H1 (cell line): ENCODE measurements at places on chromosomes 3 and 15.

GRCh38 chr15:39357480-39358268 is 223.2 kb upstream of the THBS1 start:
- H3K4me1 ChIP-seq, result no peaks in the 10 kb centered on the region
- H3K4me3 ChIP-seq, result no peak overlapping the region
- DNase-seq, result no peak
- H3K27me3 ChIP-seq, result no peaks in the 10 kb centered on the region
- no peak overlapping the region for H3K27ac ChIP-seq
- no peaks in the 10 kb centered on the region for H3K36me3 ChIP-seq

GRCh38 chr3:10338591-10339353 is 17.9 kb upstream of the SEC13 start:
- no peaks in the 10 kb centered on the region for H3K27me3 ChIP-seq
- H3K4me1 ChIP-seq, result no peaks in the 10 kb centered on the region
- no peaks in the 10 kb centered on the region for H3K36me3 ChIP-seq
- no peak overlapping the region for H3K27ac ChIP-seq
- H3K4me3 ChIP-seq, result no peak overlapping the region
- DNase-seq, result no peak

- no peak for DNase-seq
- H3K27me3 ChIP-seq, result no peaks in the 10 kb centered on the region
- 0 out of 2 replicates have a peak overlapping the region, but pooled peaks have one; percentile 4 for H3K4me3 ChIP-seq
- no peak overlapping the region for H3K27ac ChIP-seq
- H3K36me3 ChIP-seq, result no peaks in the 10 kb centered on the region; the same call in none of the 2 replicates
Observed at GRCh38 chr3:77475507-77475906, 435.6 kb downstream of the ROBO2 start.

- H3K27me3 ChIP-seq, result no peaks in the 10 kb centered on the region
- H3K27ac ChIP-seq, result no peak overlapping the region
- no peaks in the 10 kb centered on the region for H3K36me3 ChIP-seq
- DNase-seq, result no peak
- H3K4me3 ChIP-seq, result no peak overlapping the region
- H3K4me1 ChIP-seq, result no peaks in the 10 kb centered on the region
Observed at GRCh38 chr15:87032295-87032694, 952.6 kb downstream of the AGBL1 start.

- no peak for DNase-seq
- peaks cover 2% of the 10 kb centered on the region; the same call in 1 of the 2 replicates for H3K4me1 ChIP-seq
- no peaks in the 10 kb centered on the region for H3K36me3 ChIP-seq
- no peak overlapping the region for H3K27ac ChIP-seq
Observed at GRCh38 chr3:25863416-25863959, 73.6 kb downstream of the OXSM start.

DNA sequence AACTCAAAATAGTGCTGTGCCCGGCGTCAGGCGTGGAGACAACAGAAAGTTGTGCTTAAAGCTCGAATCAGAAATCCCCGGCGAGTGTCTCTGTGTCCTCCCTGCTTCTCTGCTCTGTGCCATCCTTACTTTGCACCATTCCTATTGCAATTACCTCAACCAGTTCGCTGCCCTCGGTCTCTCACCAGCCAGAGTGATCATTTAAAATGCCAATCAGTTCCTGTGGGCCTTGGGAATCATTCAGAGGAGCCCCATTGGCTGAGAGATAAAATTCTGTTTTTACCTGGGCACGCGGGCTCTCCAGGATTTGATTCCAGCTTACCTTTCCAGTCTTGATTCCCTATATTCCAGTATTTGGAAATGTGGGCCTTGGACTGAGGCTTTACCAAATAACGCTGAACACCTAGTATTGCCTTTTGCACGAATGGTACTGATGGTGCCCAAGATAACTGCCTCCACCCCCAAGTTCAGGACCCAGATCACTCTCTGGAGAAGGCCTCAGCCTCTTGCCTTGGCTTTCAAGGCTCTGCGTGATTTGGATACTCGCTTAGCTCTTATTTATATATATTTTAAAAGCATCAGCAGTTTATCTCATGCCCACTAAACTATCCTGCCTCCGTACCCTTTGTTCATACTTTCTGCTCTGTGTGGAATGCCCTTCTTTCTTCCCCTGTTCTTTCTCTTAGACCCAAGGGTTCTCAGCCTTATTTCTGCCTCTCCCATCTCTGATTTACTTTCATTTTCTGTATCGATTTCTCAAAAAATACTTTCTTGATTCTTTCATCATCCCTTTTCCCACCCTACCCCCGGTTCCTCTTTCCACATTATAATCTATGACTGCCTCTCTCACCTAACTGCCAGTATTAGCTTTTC is 863 bp downstream of the PSMA4 start:
- no peaks in the 10 kb centered on the region for H3K27me3 ChIP-seq
- H3K4me1 ChIP-seq, result peaks cover 2% of the 10 kb centered on the region; the same call in 1 of the 2 replicates

GRCh38 chr15:48020166-48020565 is 100.6 kb upstream of the SLC24A5 start:
- no peaks in the 10 kb centered on the region for H3K36me3 ChIP-seq
- H3K27ac ChIP-seq, result no peak overlapping the region
- DNase-seq, result no peak
- no peaks in the 10 kb centered on the region for H3K4me1 ChIP-seq

DNA sequence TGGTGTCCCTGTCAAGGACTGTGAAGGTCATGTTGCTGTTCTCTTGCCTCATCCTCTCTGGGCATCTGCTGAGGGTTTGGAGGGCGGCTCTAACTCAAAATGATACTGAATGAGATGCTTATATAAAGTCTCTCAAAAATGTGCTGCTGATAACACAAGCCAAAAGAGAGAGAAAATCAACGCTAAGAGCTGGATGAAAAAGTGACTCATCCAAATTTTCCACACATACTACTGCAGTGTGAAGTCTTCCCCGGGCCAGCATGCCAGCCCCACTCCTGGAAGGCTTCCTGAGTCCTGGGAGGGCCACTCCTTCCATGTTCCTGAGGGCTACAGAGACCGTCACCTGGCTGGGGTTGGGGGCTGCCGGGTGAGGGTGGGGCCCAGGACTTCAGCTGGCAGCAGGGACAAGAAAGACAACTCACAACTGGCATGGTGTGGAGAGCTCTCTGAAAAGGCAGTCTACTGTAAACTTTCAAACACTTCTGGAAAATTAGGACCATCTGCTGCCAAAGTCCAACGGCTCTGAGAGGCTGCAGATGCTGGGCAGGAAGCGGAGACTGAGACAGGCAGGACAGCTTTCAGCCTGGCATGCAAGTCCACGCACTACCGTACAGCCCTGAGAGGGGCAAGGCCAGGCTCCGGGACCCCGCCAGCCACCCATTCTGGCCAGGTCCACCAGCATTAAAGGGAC is 200.3 kb downstream of the ADAMTS17 start:
- no peaks in the 10 kb centered on the region for H3K4me1 ChIP-seq
- no peaks in the 10 kb centered on the region for H3K27me3 ChIP-seq
- no peaks in the 10 kb centered on the region for H3K36me3 ChIP-seq
- H3K4me3 ChIP-seq, result no peak overlapping the region
- DNase-seq, result no peak
- H3K27ac ChIP-seq, result no peak overlapping the region

DNA sequence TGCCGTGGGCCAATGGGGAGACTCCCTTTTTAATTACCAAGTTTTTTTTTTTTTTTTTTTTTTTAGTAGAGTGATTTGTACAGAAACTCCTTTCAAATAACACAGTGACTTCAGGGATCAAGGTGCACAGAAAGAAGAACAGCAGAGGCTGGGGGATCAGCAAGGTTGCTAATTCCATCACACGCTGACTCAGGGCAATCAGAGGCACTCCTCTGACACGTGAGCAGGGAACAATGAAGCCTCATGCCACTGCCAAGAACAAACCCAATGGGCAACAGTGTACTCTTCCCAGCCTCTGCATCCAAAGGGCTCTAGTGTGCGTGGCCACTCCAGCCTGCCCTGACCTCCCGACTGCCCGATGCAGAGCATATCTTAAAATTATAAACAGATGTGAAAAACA is 186.7 kb upstream of the WNT5A start:
- H3K36me3 ChIP-seq, result no peaks in the 10 kb centered on the region
- no peak overlapping the region for H3K4me3 ChIP-seq
- DNase-seq, result no peak
- no peak overlapping the region for H3K27ac ChIP-seq

DNA sequence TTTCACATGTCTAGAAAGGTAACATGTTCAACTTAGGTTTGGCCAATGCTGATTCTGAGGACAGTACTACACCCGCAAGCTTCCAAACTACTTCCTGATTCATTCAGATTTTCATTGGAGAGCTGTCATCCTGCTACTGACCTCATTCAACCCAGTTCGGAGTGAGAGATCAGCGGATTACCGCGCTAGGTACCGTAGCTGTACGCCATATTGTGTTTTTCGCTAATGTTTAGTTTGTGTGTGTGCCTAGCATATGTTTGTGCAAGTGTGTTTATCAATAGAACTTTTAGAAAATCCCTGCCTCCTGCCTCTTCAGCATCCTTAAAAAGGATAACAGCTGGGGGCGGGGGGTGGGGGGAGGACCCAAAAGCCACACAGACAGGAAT is 1.1 kb downstream of the ZBTB20 start:
- H3K4me3 ChIP-seq, result peak overlapping the region; percentile 71
- no peaks in the 10 kb centered on the region for H3K27me3 ChIP-seq
- DNase-seq, result no peak

DNA sequence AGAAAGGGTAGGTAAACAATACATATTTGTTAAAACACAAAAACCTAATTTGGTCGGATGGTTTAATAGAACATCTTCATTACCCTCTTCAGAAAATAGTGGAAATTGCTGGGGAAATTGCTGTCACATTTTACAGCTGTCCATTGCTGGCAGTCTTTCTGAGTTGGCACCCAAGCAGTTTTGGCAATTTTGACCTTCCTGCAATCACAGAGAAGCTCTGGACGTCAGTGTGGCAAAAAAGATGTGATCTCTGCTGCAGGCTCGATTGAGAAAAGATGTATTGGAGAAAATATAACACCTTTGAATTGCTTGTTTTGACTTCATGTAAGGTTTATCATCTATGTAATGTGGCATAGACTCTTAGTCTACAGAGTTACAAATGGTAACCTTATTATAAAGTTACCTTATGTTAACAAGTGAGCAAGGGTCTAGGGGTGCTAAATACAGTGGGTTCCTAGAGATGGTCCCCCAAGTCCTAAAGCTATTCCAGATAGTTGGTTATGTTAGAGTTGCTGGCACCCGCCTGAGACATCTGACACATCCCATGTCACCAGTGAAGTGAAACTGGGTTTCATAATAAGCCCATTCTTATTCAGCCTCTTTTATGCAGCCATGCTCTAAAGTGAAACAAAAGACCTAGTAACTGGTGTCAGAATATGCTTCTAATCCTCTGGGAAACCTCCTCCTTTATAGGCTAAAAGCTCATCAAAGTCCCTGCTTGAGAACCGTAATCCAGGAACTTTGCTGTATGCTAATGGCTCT is 14.0 kb downstream of the UBE2E1 start:
- no peaks in the 10 kb centered on the region for H3K27me3 ChIP-seq
- no peaks in the 10 kb centered on the region for H3K36me3 ChIP-seq
- H3K27ac ChIP-seq, result no peak overlapping the region
- H3K4me1 ChIP-seq, result peaks cover 7% of the 10 kb centered on the region
- no peak for DNase-seq

DNA sequence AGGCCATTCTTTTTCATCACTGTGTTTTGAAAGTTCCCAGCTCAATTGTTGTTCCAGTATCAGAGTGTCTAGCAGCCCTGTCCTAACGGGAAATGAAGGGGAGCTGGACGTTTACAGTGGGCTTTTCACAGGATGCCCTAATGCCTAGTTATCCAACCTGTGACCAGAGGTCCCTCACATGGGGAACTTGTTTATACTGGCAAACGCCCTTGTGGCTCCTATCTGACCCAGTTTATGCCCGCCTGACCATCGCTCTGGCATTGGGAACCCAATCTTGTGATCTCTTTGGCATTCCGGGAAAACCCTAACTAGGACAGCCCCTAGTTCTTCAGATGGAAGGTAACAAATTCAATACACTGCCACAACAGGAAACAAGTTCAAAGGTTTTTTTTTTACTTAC is 14.5 kb upstream of the MYRIP start:
- H3K4me3 ChIP-seq, result no peak overlapping the region
- H3K36me3 ChIP-seq, result no peaks in the 10 kb centered on the region
- H3K27ac ChIP-seq, result no peak overlapping the region
- no peaks in the 10 kb centered on the region for H3K4me1 ChIP-seq
- no peaks in the 10 kb centered on the region for H3K27me3 ChIP-seq
- no peak for DNase-seq

GRCh38 chr15:101275018-101275417 is 2.3 kb downstream of the SELENOS start:
- no peaks in the 10 kb centered on the region for H3K27me3 ChIP-seq
- no peak for DNase-seq
- H3K4me3 ChIP-seq, result no peak overlapping the region
- H3K36me3 ChIP-seq, result peaks cover 36% of the 10 kb centered on the region

GRCh38 chr3:66476852-66477381 is 23.9 kb downstream of the LRIG1 start:
- H3K36me3 ChIP-seq, result no peaks in the 10 kb centered on the region
- H3K27ac ChIP-seq, result no peak overlapping the region
- no peak overlapping the region for H3K4me3 ChIP-seq
- H3K4me1 ChIP-seq, result peaks cover 13% of the 10 kb centered on the region
- no peak for DNase-seq
- H3K27me3 ChIP-seq, result no peaks in the 10 kb centered on the region

DNA sequence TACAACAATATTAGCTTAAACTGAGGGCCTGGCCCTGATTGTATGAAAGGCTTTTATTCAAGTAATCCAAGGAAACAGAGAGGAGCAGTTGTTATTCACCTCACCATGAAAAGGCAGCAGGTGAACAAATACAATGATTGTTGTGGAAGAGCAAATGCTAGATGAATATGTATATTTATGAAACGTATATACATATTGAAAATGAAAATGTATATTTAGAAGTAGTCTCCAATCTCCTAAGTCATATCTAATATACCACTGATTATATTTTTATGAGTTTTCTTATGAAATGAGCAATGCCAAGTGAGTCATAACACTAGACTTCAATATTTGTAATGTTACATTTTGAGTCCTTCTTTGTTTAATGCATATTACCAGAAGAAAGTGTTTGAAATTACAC is 116.2 kb upstream of the KCNMB2 start:
- no peak overlapping the region for H3K4me3 ChIP-seq
- H3K27ac ChIP-seq, result no peak overlapping the region
- no peak for DNase-seq
- H3K27me3 ChIP-seq, result no peaks in the 10 kb centered on the region

GRCh38 chr15:98703126-98703685 is 54.9 kb downstream of the IGF1R start:
- no peaks in the 10 kb centered on the region for H3K27me3 ChIP-seq
- no peaks in the 10 kb centered on the region for H3K36me3 ChIP-seq
- H3K27ac ChIP-seq, result no peak overlapping the region
- peaks cover 23% of the 10 kb centered on the region for H3K4me1 ChIP-seq

- no peaks in the 10 kb centered on the region for H3K4me1 ChIP-seq
- H3K36me3 ChIP-seq, result peaks cover 62% of the 10 kb centered on the region
- no peaks in the 10 kb centered on the region for H3K27me3 ChIP-seq
- H3K4me3 ChIP-seq, result no peak overlapping the region
Observed at GRCh38 chr3:150582620-150583019, 20.5 kb upstream of the SELENOT start.

DNA sequence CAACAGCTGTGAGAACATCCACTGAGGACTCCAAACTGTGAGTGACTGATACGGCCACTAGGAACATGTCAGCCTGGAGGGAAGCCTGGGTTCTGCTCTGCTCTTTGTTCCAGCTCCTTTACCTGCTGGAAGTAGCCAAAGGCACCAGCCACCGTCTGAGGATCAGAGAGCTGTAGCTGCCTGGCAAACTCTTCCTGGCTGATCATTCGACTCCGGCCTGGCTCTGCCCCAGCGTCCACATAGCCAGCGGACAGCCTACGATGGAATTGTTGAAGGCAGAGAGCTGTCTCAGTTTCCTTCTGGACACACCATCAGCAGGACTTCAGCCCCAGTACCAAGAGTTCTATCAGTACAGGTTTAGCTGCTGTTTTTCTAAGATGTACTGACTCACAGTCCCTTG is 5.7 kb downstream of the LPCAT4 start:
- DNase-seq, result no peak
- no peak overlapping the region for H3K4me3 ChIP-seq
- peaks cover 23% of the 10 kb centered on the region for H3K36me3 ChIP-seq
- H3K27ac ChIP-seq, result no peak overlapping the region
- peaks cover 7% of the 10 kb centered on the region for H3K4me1 ChIP-seq
- no peaks in the 10 kb centered on the region for H3K27me3 ChIP-seq
